Left renal cortex interstitium (tissue), 4 donors: ENCODE measurements at places on chromosomes 5 and 9. TPM values are rescaled to one million over a fixed set of nuclear protein-coding genes. Genes with fewer than 3 reads are reported as not detected.

GRCh38 chr9:73683862-73684591, 532.4 kb downstream of the ANXA1 start:
- DNase-seq: no peak

The MFAP3 gene
- 39.0 TPM for polyA plus RNA-seq

DNA sequence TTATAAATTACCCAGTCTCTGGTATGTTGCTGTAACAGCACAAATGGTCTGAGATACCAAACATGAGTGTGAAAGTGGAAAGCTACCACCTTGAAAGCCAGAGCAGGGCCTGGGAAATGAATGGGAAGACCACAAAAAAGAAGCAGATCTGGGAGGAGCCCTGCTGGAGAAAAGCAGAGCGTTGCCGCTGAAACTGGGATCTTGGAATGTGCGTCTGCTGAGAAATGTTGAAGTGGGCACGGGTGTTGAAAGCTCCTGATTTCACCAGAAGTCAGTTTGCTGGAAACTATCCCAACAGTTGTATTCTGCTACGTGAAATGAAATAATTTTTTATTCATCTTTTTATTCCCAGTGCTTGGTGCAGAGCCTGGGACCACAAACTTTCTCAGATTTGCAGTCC, 40.0 kb downstream of the NUDT12 start:
- no peak for DNase-seq

DNA sequence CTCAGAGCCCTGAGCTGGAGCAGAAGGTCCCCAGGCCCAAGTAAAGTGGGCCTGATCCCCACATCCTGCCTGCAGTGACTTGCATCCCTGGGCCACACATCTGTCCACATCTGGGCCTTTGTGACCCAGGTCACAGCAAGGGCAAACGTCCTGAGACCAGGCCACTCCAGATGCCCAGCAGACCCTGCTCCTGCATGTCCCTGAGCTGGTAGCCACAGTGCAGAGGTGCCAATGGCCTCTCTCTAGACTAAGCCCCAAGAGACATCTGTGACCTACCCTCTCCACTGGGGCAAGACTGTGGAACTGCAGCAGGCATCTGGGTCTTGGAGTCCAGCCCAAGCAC, 2.5 kb downstream of the FLT4 start:
- DNase-seq: no peak

The KIF20A gene
- 40.8 TPM for polyA plus RNA-seq

DNA sequence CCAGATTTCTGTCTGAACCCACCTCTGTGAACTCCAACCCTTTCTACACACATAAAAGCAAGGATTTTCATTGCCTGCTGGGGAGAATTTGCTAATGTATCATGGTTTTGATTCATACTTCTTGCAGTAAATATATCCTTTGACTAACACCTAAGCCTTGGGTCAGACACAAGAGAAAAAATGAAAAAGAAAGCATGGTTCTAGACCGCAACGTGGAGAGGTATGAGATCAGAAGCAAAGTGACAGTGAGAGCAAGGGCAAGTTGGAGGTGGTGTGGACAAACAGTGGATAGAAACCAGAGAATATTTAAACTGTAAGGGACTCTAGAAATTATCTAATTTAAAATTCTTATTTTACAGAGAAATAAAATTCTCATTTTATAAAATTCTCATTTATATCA, 212.9 kb upstream of the SEMA6A start:
- no peak for DNase-seq

- DNase-seq: no peak
Measured at GRCh38 chr9:21995666-21996398, 1.2 kb downstream of the CDKN2B-AS1 start.

The FOXD4L6 gene
- not detected for polyA plus RNA-seq

GRCh38 chr9:25481372-25481771, 196.9 kb downstream of the TUSC1 start:
- no peak for DNase-seq

DNA sequence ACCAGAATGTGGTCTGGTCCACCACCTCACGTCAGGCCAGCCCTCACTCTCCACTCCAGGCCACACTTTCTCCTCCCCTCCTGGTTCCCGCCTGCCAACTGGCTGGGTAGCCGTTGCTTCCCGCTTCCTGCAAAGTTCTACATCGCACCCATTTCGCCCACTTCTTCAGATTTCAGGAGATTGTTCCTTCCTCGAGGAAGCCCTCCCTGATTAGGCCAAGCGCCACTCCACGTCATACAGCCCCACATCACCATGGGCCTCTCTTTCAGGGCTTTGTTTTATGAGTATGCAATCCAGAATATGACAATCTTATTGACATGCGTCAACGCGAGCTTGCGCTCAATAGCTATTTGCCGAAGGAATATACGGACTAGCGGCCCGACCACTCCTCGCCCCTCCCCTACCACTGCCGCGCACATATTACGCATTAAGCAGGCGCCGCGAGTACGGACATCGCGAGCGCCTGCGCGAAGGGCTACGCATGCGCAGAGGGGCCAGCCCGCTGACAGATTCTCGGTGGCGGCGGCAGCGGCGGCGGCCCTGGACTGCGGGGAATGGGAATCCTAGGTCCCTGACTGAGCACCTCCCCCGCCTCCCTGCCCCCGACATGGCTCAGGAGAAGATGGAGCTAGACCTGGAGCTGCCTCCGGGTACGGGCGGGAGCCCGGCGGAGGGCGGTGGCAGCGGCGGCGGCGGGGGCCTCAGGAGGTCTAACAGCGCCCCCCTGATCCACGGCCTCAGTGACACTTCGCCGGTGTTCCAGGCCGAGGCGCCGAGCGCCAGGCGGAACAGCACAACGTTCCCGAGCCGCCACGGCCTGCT, 74.7 kb downstream of the PIP5K1B start:
- peak; percentile 92 for DNase-seq

DNA sequence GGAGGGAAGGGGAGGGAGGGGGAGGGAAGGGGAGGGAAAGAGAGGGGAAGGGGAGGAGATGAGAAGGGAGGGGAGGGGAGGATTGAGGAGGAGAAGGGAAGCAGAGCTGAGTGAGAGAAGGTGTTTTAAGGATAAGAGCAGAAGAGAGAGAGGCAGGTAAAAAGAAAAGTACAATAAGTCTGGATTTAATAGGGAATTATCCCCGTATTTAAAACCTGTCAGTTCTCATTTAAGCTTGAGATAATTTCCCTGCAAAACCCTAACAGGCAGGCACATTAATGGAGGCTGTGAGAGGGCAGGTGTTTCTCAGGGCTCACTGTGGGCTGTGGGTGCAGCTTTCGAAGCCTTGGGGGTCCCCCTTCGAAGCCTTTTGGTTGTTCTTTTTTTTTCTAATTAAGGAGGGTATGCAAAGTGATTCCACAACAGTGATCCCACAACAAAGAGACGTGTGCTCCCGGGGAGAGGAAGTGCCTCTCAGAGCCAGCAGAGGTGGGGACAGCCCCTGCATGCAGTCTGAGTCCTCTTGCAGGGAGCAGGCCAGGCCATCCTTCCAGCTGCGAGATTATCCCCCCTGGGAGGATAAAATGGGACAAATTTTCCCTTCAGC, 317.9 kb upstream of the IRX1 start:
- DNase-seq: no peak

GRCh38 chr5:40796487-40796889, 1.7 kb downstream of the PRKAA1 start:
- DNase-seq: no peak

GRCh38 chr5:50365426-50366251, 75.4 kb downstream of the EMB start:
- no peak for DNase-seq

DNA sequence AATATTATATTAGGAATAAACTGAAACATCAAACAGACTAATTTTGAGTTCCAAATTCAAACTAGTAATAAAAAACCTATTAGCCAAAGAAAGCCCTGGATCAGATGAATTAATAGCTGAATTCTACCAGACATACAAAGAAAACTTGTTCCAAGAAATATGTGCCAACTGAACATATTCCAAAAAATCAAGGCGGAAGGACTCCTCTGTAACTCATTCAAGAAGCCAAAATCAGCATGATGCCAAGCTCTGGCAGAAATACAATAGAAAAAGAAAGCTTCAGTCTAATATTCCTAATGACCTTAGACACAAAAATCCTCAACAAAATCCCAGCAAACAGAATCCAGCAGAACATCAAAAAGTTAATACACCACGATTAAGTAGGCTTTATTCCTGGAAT, 619.1 kb upstream of the COX7C start:
- no peak for DNase-seq

The PMPCA gene
- 63.5 TPM for polyA plus RNA-seq

GRCh38 chr9:33244137-33244784, 4.3 kb downstream of the SPINK4 start:
- no peak for DNase-seq

GRCh38 chr9:87212605-87213021, 265.3 kb upstream of the GAS1 start:
- DNase-seq: no peak

- DNase-seq: no peak
Measured at GRCh38 chr5:107698286-107698685, 27.5 kb upstream of the EFNA5 start.

DNA sequence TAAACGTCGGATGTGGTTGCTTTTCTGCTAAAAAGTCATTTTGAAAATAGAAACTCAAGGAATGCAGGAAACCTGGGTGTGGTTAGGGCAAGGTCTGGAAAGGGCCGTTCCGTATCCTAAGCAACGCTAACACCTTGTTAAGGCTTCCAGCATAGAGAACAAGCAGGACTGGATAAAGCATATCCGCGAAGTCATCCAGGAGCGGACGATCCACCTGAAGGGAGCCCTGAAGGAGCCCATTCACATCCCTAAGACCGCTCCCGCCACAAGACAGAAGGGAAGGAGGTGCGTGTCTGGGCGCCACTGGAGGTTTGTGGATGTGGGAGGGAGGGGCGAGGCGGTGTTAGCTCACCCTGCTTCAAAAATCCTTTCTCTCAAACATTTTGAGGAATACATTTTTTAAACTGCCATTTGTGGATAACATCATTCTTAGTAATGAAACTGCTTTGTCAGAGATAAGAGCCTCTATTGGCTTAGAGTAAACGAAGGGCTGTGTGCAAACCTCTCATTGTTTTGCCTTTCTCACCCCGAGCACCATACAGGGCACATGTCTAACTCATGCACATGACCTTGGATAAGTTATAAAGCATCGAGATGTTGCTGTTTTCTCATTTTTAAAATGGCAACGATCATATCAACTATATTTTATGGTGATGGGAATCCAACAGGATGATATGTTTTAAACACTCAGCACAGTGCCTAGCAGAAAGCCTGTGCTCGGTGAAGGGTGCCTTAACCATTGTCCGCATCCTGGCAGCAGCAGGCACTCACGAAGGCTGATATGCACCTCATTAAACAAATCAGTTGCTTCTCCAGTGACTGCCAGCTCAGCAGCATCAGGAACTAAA, 175.7 kb upstream of the OTULINL start:
- DNase-seq: no peak

DNA sequence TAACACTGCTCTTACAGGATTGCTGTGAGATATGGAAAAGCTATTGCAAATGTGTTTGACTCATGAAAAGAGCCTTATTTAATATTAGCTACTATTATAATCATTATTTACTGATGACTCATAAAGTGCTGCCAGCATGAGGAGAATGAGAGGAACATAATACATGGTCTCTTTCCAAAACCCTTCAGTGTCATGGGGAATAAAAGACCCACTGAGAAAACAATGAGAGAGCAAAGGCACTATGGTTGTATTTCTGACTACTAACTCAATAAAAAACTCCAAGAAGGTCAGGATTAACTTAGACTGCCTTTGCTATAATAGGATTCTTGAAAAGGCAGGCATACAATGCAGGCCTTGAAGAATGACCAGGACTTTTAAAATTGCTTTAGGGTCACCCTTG, 633.5 kb downstream of the DTWD2 start:
- DNase-seq: no peak

GRCh38 chr5:79560771-79561524, 47.0 kb upstream of the HOMER1 start:
- DNase-seq: no peak

DNA sequence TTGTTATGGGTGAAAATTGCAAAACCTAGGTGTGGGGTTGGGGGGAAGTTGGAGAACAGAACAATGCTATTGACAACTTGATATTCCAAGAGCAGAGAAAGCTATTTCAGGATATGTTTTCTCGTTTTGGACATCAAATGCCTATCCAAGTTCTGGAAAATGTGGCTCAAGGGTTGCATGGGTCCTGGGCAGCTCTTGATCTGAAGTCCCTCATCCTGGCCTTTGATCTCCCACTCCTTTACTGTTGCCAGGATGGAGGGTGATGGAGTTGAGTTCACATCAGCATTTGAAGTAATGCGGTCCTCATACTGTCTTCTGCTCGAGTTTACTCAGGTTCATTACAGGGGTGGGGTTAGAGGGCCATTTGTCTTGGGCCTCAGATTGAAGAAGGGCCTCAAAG, 76.9 kb upstream of the RPS23 start:
- DNase-seq: no peak

- no peak for DNase-seq
Measured at GRCh38 chr9:115008536-115009270, 78.3 kb upstream of the TNFSF8 start.

The PCDHGB3 gene
- 2.9 TPM for polyA plus RNA-seq

- DNase-seq: no peak
Measured at GRCh38 chr9:91320299-91320698, 41.4 kb downstream of the AUH start.

GRCh38 chr5:94174748-94175411, 433.5 kb upstream of the POU5F2 start:
- DNase-seq: no peak

DNA sequence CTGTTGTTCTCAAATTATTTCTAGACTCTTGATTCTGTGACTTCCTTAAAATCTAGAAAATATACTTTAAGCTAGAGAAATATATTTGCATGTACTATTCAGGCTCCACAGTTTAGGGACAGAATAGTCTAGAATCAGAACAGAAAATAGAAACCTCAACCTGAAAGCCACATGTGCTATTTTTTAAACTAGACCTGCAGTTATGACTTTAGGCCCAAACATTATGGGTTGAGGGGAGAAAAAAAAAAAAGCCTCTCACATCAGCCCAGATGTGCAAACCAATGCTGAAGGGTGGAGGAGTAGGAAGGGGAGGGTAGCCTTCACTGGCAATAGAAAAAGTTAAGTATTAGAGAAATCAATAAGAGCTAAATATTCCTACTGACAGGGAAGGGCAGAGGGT, 35.7 kb downstream of the ELL2 start:
- DNase-seq: no peak

The DNAH5 gene
- polyA plus RNA-seq: 3.4 TPM

GRCh38 chr5:54108136-54108535, 202.2 kb downstream of the ARL15 start:
- no peak for DNase-seq

GRCh38 chr5:136066661-136067271, 38.0 kb downstream of the TGFBI start:
- DNase-seq: no peak

- DNase-seq: no peak
Measured at GRCh38 chr5:95809414-95809960, 13.0 kb downstream of the GLRX start.

The CER1 gene
- 0.11 TPM for polyA plus RNA-seq

The SGCD gene
- polyA plus RNA-seq: 4.9 TPM

- DNase-seq: no peak
Measured at GRCh38 chr9:27377147-27377807, 80.3 kb upstream of the EQTN start.

The SLC36A2 gene
- polyA plus RNA-seq: 12.7 TPM

DNA sequence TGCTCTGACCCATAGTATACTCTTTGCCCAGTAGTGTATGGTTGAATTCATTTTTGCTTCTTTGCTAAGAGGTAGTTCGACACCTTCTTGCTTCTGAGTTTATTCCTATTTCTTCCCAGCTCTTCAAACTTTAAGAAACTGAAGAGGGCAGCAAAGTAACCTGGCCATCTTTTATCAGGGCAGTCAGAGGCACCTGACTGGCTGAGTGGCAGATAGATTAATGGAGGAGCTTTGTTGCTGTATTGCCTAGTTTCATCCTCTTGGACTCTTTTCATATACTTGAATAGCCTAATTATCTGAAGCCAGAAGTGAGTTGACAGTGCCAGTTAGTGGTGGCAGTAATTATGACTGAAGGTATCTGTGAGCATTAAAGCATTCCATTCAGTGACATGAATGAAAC, 82.5 kb downstream of the UHRF2 start:
- DNase-seq: no peak

The SLC46A2 gene
- 0.23 TPM for polyA plus RNA-seq
